ENCODE measurements at places on chromosomes 4 and X. TPM values are rescaled to one million over a fixed set of nuclear protein-coding genes. Genes with fewer than 3 reads are reported as not detected.

DNA sequence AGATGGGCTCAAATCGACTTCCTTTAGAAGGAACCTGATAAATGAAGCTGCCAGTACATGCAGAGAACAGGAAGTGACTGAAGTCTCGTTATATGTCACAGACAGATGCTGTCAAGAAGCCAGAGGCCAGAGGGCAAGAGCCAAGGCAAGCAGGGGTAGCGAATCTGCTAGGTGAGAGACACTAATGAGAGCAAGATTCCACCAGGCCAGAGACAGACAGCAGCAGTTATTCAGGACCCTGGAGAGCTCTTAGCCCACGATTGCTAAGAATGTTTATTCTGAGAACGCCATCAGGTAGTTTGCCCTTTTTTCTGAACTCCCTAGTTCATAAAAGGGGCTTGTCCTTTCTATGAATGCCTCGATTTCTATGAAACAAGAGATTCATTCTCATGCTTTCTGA lies 73.7 kb downstream of the BEND2 start:
- no peak overlapping the region for H3K4me3 ChIP-seq
- H3K27ac ChIP-seq, result no peak overlapping the region
- no peaks in the 10 kb centered on the region for H3K27me3 ChIP-seq
- H3K36me3 ChIP-seq, result no peaks in the 10 kb centered on the region

DNA sequence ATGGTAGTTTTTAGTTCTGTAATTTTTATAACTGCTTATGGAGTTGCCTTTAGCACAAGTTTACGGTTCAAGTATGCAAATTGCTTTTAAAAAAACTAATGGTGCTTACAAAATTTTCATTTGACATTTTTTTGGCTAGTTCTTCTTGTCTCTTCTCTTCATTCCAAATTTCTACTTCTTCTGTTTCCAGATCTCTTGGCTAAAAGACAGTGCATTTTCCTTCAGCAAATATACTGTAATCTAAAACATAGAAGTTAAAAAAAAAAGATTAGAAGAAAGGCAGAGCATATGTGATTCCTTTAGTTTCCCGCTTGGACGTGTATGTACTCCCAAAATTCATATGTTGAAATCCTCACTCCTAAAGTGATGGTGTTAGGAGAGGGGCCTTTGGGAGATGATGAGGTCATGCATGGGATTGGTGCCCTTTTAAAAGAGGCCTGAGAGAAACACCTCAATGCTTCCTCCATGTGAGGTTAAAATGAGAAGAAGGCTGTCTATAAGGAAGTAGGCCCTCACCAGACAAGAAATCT lies 132.1 kb upstream of the NPY2R start:
- no peak overlapping the region for H3K4me3 ChIP-seq
- DNase-seq, result no peak
- no peaks in the 10 kb centered on the region for H3K36me3 ChIP-seq
- no peaks in the 10 kb centered on the region for H3K27me3 ChIP-seq
- no peaks in the 10 kb centered on the region for H3K4me1 ChIP-seq
- H3K27ac ChIP-seq, result no peak overlapping the region

GRCh38 chrX:29225670-29226069 lies 638.4 kb downstream of the IL1RAPL1 start:
- no peaks in the 10 kb centered on the region for H3K27me3 ChIP-seq
- H3K27ac ChIP-seq, result no peak overlapping the region
- no peaks in the 10 kb centered on the region for H3K4me1 ChIP-seq
- no peak for DNase-seq
- no peaks in the 10 kb centered on the region for H3K36me3 ChIP-seq

GRCh38 chrX:118182025-118182424 lies 65.4 kb upstream of the KLHL13 start:
- H3K27me3 ChIP-seq, result no peaks in the 10 kb centered on the region
- H3K36me3 ChIP-seq, result no peaks in the 10 kb centered on the region
- H3K4me3 ChIP-seq, result no peak overlapping the region
- no peak overlapping the region for H3K27ac ChIP-seq

PCDH19 gene
- 0.68 TPM for total RNA-seq

DNA sequence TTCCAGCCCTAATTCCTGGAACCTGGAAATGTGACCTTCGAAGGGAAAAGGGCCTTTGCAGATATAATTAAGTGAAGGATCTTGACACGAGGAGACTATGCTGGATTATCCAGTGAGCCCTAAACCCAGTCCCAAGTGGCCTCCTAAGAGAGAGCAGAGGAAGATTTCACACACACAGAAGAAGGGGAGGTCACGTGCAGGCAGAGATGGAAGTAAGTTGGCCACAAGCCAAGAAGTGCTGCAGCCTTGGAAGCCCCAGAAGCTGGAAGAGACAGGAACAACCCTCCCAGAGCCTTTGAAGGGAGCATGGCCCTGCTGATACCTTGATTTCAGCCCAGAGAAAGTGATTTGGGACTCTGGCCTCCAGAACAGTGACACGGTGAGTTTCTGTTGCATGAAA lies 51.9 kb downstream of the EVC2 start:
- DNase-seq, result no peak
- no peak overlapping the region for H3K4me3 ChIP-seq
- H3K27ac ChIP-seq, result no peak overlapping the region
- no peaks in the 10 kb centered on the region for H3K27me3 ChIP-seq
- peaks cover 40% of the 10 kb centered on the region for H3K36me3 ChIP-seq
- no peaks in the 10 kb centered on the region for H3K4me1 ChIP-seq

DNA sequence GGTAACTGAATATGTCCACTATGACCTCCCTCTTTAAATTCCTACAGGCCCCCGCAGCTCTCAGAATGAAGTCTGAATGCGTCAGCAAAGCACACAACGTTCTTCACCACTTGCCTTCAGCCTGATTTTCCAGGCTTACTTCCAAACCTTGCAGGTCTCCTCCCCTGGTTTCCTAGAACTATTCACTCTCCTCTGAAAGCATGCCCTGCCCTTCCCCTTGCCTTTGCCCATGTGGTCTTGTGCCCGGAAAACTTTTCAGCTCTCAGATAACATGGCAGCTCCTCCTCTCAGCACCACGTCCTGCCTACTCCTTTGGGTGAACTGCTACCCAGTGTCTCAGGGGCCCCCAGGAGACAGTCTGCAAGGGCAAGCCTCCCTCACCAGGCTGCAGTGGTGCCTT lies 268.5 kb upstream of the LDB2 start:
- no peaks in the 10 kb centered on the region for H3K36me3 ChIP-seq
- no peaks in the 10 kb centered on the region for H3K27me3 ChIP-seq
- no peak overlapping the region for H3K27ac ChIP-seq
- no peak overlapping the region for H3K4me3 ChIP-seq
- no peak for DNase-seq
- peaks cover 4% of the 10 kb centered on the region for H3K4me1 ChIP-seq

MAB21L2 gene
- total RNA-seq, result not detected

- no peak for DNase-seq
- H3K27ac ChIP-seq, result no peak overlapping the region
- H3K36me3 ChIP-seq, result no peaks in the 10 kb centered on the region
Observed at GRCh38 chrX:107773206-107773605, 2.4 kb downstream of the TSC22D3 start.

GRCh38 chr4:103306870-103307375 lies 108.8 kb upstream of the CENPE start:
- peaks cover 4% of the 10 kb centered on the region for H3K4me1 ChIP-seq
- DNase-seq, result peak; percentile 76
- H3K27me3 ChIP-seq, result no peaks in the 10 kb centered on the region
- no peak overlapping the region for H3K27ac ChIP-seq

DNA sequence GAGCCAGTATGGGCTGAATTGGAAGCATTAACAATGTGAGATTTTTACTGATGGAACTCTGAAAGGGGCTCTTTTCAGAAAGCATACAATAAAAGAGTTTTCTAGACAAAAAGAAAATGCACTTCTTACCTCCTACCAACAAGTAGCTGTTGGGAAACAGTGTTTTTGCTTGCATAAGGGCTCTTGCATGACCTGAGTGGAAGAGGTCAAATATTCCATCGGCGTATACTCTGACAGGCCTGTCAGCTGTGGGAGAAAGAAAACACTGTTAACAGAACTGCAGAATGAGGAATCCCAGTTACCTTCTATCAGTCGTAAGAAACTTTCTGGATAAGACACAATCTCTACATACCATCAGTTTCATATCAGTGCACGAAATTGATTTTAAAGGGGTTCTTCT lies 39.5 kb downstream of the PCYT1B start:
- no peak for DNase-seq
- no peaks in the 10 kb centered on the region for H3K27me3 ChIP-seq
- no peaks in the 10 kb centered on the region for H3K36me3 ChIP-seq
- no peak overlapping the region for H3K27ac ChIP-seq

Data from suprapubic skin (tissue), 4 donors.